ELR (cell line): ENCODE measurements at places on chromosomes 6 and 20.

DNA sequence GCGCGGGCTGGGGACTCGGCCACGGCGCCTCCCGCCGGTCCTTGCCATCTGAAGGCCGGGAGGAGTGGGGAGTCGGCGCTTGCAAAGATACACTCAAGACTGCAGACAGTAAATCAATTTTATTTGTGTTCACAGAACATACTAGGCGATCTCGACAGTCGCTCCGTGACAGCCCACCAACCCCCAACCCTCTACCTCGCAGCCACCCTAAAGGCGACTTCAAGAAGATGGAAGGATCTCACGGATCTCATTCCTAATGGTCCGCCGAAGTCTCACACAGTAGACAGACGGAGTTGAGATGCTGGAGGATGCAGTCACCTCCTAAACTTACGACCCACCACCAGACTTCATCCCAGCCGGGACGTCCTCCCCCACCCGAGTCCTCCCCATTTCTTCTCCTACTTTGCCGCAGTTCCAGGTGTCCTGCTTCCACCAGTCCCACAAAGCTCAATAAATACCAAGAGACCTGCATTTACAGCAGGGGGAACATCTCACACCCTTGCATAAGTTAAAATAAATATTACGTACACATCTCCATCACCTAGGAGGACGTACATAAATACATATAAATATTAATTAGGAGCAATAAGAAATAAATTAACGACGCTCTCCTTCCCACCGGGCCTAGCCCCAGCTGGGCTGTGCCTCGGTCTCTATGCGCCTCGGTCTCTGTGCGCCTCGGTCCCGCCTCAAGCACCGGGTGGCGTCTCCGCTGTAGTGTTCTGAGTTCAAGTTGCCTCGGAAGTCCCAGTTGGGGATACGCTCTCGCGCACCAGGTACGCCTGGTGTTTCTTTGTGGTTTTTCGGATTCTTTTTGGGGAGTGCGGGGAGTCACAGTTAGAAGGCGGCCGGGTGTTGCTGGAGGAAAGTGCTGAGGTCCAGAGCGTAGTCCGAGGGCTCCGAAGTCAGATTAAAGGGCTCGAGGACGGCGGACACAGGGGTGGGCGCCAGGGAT, 889 bp upstream of the FLOT1 start:
- peak; percentile 52 for DNase-seq

GRCh38 chr20:50680105-50680960, 11.0 kb downstream of the RIPOR3 start:
- peak; percentile 30 for DNase-seq

DNA sequence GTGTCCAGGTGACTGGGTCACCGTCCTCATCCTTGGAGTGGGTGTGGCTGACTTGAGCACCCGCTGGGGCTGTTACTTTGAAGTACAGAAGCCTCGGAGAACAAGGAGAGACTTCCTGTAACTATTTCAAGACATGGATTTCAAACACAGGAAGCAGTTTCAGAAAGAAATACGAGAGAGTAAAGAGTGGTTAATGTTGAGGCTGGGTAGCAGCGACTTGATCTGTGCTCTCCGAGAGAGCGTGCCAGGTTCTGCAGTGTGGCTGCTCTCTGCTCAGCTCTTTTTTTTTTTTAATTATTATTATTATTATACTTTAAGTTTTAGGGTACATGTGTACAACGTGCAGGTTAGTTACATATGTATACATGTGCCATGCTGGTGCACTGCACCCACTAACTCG, 17.5 kb upstream of the EFCAB8 start:
- DNase-seq, result no peak

- no peak for DNase-seq
Measured at GRCh38 chr20:22411627-22412450, 172.5 kb downstream of the FOXA2 start.

DNA sequence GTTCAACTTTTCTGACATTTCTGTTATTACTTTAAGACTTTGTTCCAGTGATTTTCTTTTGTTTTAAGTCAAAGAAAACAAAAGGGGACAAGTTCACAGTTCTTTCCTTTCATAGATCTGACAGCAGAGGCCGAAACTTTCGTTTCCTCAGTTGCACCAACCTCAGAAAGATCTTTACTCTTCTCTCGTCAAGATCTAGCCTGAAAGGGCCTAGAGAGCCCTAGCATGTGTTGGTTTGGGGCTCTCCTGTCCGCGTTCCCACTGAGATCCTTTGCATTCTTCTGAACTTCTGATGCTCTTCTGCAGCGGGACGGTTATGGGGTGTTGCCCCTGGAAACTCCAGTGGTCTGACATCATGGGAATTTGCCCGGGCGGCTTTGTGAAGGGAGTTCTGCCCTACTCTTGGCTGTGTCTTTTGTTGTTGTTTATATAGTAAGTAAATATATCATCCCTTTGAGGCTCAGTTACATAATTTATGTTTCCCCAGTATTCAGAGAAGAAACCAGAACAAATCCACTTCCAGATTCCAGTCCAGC, 129.1 kb downstream of the SASH1 start:
- no peak for DNase-seq

DNA sequence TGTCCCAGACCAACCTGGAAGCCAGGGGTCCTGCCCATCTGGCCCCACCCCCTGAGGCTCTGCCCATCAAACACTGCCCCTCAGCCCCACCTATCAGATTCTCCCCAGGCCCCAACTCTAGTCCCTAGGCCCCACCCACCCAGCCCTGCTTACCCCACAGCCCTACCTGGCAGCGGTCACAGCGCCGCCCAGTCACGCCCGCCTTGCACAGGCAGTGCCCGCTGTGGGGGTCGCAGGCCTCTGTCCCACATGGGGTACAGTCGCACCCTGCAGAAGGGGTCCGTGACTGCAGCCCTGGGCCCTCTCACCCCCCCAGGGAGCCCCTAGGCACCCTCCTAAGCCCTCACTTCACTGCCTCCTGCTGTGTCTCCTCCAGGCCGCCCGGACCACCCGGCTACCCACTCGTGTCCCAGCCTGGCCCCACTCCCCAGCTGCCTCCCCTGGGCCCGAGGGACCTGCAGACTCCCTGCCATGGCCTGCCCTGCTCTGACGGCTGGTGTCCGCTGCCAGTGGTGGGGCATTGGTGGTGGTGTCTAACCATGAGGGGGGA, 19.8 kb downstream of the ADRM1 start:
- DNase-seq, result no peak

DNA sequence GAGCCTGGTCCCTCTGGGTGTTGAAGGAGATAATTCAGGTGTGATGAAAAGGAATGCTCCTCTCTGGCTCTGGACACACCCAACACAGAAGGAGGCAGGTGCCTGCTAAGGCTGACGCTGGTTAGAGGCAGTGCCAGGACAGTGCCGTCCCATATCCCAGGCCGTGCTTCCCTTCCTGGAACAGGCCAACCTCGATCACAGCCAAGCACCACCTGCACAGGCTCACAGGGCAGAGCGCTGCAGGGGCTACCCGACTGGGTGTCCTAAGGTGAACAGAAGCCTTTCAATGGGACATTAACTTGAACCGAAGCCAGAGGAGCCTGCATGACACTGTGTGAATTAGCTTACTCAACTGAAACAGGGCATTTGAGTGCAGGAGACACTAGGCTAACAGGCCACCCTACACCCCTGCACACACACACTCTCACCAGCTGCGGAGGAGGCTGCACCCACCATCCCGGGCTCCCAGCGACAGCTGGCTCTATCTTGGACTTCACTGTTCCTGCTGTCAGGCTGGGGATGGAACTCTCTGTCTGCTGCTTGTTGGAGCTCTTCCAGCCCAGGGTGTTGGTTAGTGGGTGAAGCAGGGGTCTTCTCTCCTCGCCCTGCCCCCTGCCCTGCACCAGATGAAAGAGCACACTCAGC, 347.2 kb downstream of the TAF4 start:
- no peak for DNase-seq

DNA sequence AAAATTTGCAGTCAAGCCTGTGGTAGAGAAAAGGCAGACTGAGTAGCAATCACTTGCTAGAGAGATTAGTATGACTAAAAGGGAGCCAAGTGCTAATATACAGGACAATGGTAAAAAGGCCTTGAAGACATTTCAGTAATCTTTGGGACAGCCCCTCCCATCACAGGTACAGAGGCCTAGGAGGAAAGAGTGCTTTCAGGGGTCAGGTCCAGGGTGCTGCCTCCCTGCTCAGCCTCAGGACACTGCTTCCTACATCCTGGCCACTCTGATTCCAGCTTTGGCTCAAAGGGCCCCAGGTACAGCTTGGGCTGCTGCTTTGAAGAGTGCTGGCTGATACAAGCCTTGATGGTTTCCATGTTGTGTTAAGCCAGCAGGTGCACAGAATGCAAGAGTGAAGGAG, 543.5 kb downstream of the MMUT start:
- no peak for DNase-seq
